ENCODE measurements at places on chromosomes 2 and 18. TPM values are rescaled to one million over a fixed set of nuclear protein-coding genes. Genes with fewer than 3 reads are reported as not detected.

DNA sequence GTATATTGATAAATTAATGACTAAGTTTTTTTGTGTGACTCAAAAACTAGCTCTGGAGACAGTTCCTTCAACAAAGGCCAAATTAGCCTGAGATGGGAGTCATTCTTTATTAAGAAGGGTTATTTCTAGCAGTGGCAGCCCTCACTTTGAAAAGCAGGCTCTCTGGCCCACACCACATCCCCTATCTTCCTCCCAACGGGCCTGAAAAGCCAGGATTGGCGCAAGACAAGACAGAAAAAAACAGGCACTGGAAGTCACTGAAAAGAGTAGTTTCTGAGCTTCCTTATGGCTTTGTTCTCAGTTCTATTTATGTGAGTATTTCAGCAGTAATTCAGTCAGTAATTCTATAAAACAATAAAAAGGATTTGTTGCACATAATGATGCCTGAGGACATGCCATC is 149.0 kb downstream of the LAMA3 start:
- no peak for DNase-seq
- no peak overlapping the region for H3K4me3 ChIP-seq
- H3K36me3 ChIP-seq, result no peaks in the 10 kb centered on the region
- no peak overlapping the region for H3K27ac ChIP-seq
- no peaks in the 10 kb centered on the region for H3K4me1 ChIP-seq
- no peaks in the 10 kb centered on the region for H3K27me3 ChIP-seq

RNF152 gene
- 1.0 TPM for total RNA-seq

- no peak overlapping the region for H3K27ac ChIP-seq
- no peak overlapping the region for H3K4me3 ChIP-seq
Measured at GRCh38 chr2:16429431-16430145, 236.0 kb downstream of the CYRIA start.

DNA sequence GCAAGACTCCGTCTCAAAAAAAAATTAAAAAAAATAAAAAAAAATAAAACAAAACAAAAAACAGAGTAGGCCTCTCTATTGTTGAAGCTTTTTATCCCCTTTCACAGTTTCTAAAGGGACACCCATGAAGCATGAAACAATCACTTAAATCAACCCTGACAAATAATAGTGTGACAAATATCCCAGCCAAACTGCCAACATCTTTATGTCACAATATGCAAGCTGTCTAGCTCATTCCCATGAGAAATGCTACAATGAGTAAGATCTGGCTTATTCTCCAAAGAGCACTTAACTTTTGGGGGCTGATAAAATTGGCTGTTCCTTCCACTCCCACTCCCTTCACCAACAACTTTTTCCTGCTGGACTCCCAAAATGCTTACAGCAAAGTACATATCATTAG is 21.7 kb upstream of the ABCA12 start:
- DNase-seq, result no peak
- no peaks in the 10 kb centered on the region for H3K27me3 ChIP-seq
- no peaks in the 10 kb centered on the region for H3K36me3 ChIP-seq
- H3K4me1 ChIP-seq, result no peaks in the 10 kb centered on the region

VWA3B gene
- not detected for total RNA-seq

GRCh38 chr2:85151026-85151425 is 17.8 kb downstream of the TCF7L1 start:
- no peaks in the 10 kb centered on the region for H3K36me3 ChIP-seq
- no peak overlapping the region for H3K27ac ChIP-seq
- no peak overlapping the region for H3K4me3 ChIP-seq

GRCh38 chr2:71306762-71307161 is 24.8 kb upstream of the ZNF638 start:
- DNase-seq, result no peak
- no peaks in the 10 kb centered on the region for H3K36me3 ChIP-seq
- H3K27ac ChIP-seq, result no peak overlapping the region
- no peaks in the 10 kb centered on the region for H3K4me1 ChIP-seq
- H3K4me3 ChIP-seq, result no peak overlapping the region

DNA sequence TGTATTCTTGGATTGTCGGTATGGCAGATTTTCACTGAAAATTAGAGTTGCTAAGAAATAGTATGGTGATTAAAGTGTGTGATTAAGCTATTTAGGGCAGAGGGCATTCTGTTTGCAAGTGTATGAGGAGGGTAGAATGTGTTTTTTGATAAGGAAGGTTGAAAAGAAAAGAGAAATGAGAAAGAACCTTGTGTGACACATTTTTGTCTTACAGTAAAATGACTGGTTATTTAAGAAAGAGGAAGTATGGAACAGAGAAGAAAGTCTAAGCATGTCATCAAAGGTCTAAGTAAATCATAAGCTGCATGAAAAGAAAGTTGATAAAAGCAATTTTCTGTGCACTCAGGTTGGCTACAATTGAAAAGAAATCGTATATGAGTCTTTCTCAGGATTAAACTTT is 5.2 kb upstream of the RSAD2 start:
- H3K4me3 ChIP-seq, result no peak overlapping the region
- no peak for DNase-seq
- H3K36me3 ChIP-seq, result no peaks in the 10 kb centered on the region
- no peaks in the 10 kb centered on the region for H3K27me3 ChIP-seq

- H3K27me3 ChIP-seq, result no peaks in the 10 kb centered on the region
- DNase-seq, result no peak
- no peaks in the 10 kb centered on the region for H3K36me3 ChIP-seq
- no peak overlapping the region for H3K4me3 ChIP-seq
- no peaks in the 10 kb centered on the region for H3K4me1 ChIP-seq
Measured at GRCh38 chr2:191304939-191305875, 60.0 kb downstream of the MYO1B start.

GRCh38 chr18:36419188-36419899 is 121.8 kb downstream of the FHOD3 start:
- no peak for DNase-seq
- H3K27ac ChIP-seq, result no peak overlapping the region
- no peaks in the 10 kb centered on the region for H3K4me1 ChIP-seq
- H3K4me3 ChIP-seq, result no peak overlapping the region

MAB21L4 gene
- total RNA-seq, result not detected

DNA sequence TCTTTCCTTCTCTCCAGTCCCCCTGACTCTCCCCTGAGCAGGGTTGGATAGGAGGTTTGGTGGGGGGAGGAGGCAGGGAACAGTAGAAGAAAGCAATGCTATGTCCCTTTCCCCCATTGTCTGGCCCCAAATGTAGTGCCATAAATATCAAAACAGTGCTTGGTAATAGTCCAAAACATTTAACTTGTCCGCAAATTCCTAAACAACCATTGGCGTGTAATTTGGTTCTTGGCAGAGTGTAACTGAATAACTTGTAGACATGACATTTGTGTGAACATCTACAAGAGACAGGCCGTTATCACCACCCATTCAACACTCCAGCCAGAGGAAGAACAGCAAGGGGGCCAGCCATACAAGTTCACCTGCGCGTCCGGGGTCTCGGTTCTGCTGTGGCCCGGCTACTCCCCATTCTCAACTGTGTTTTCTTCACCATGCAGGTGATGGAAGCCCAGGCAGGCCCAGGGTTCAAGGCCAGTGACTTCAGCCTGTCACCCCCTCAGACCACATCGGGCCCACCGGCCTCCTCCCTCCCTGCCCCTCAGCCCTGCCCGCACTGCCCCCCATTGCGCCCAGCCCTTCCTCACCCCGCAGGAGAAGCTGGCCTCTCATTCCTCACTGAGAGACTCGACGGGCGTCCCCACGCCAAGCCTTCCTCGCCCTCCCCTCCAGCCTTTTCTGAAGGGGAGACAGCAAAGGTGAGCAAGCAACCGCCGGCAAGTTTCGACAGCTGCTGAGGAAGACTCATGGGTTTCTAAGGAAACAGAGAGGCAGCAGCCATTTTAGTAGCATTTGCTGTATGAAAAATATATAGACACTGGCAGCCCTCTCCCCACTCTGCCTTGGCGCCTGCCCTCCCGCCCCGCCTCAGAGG is 699 bp upstream of the RAPGEF4 start:
- no peak overlapping the region for H3K27ac ChIP-seq
- peaks cover 33% of the 10 kb centered on the region for H3K27me3 ChIP-seq
- peak overlapping the region; percentile 16 for H3K4me3 ChIP-seq
- peaks cover 9% of the 10 kb centered on the region for H3K4me1 ChIP-seq
- DNase-seq, result no peak

GRCh38 chr2:7012141-7012764 is 95.0 kb downstream of the RNF144A start:
- no peaks in the 10 kb centered on the region for H3K27me3 ChIP-seq

GRCh38 chr18:62585274-62586150 is 62.7 kb downstream of the ZCCHC2 start:
- H3K36me3 ChIP-seq, result no peaks in the 10 kb centered on the region
- H3K27me3 ChIP-seq, result no peaks in the 10 kb centered on the region
- no peak for DNase-seq
- H3K4me3 ChIP-seq, result peak overlapping the region; percentile 12

- no peak overlapping the region for H3K4me3 ChIP-seq
- H3K4me1 ChIP-seq, result no peaks in the 10 kb centered on the region
- no peaks in the 10 kb centered on the region for H3K27me3 ChIP-seq
- DNase-seq, result no peak
- no peaks in the 10 kb centered on the region for H3K36me3 ChIP-seq
- no peak overlapping the region for H3K27ac ChIP-seq
Measured at GRCh38 chr2:11907190-11907589, 160.8 kb downstream of the LPIN1 start.

DNA sequence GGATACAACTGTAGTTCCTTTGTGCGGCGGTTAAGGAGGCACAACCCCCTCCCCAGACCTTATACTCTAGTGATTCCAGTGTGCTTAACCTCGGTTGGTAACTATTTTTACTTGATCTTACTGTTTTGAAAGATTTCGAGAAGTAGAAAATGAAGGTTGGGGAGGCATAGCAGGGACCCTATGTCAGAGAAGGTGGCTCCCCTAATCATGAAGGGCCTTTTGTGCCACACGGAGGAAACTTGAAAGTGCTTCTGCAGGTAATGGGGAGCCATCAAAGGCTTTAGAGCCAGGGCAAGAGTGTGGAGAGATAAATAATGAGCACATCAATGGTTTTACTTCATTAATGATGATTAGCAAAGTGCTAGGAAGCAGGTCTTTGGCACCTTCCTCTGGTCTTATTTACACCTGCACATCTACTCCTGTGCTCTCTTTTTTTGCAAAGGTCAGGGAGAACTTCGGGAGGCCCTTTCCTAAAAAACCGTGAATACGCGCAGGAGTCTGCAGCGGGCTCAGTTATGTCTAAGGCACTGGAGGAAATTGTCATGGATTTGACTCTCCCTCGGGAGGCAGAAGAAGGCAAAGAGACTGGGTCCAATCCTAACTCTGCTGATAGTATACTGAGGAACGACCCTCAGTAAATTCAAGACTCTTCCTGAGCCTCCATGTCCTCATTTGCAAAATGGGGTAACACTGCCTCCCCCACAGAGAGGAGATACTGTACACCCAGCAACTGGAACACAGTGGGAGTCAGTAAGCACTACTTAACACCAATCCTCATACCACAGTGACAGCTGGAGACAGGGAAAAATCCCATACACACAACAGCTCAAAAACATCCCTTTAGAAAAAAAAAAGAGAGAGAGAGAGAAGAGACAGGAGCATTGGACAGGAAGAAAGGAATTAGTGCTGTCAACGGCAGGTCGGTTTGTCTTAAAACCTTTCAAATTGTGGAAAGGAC is 81.6 kb downstream of the DDX1 start:
- H3K36me3 ChIP-seq, result no peaks in the 10 kb centered on the region
- H3K27ac ChIP-seq, result no peak overlapping the region
- H3K27me3 ChIP-seq, result peaks cover 6% of the 10 kb centered on the region
- no peak overlapping the region for H3K4me3 ChIP-seq
- no peaks in the 10 kb centered on the region for H3K4me1 ChIP-seq
- DNase-seq, result no peak

CCL20 gene
- total RNA-seq, result 1.5 TPM

- H3K36me3 ChIP-seq, result no peaks in the 10 kb centered on the region
- no peaks in the 10 kb centered on the region for H3K27me3 ChIP-seq
- no peaks in the 10 kb centered on the region for H3K4me1 ChIP-seq
- no peak overlapping the region for H3K27ac ChIP-seq
Measured at GRCh38 chr2:28216331-28216730, 176.3 kb upstream of the FOSL2 start.

DNA sequence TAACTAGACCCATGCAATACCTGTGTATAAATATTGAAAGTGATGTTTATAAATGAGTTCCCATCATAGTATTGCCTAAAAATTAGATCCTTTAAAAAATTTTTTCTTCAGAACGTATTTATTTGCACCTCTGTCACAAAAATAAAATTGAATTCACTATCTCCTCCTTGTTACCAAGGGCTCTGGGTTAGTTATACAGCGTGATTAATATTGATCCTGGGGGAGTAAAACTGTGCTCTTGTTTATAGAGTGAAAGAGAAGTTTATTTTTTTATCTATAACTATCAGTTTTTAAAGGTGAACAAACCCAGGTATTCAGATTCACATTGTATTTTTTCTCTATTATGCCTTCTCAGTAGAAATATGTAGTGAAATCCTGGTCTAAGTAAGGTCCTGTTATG is 458.5 kb downstream of the CPS1 start:
- H3K4me1 ChIP-seq, result no peaks in the 10 kb centered on the region
- H3K27ac ChIP-seq, result no peak overlapping the region
- DNase-seq, result no peak
- H3K4me3 ChIP-seq, result no peak overlapping the region
- H3K36me3 ChIP-seq, result no peaks in the 10 kb centered on the region

INPP4A gene
- total RNA-seq, result 86.4 TPM

DNA sequence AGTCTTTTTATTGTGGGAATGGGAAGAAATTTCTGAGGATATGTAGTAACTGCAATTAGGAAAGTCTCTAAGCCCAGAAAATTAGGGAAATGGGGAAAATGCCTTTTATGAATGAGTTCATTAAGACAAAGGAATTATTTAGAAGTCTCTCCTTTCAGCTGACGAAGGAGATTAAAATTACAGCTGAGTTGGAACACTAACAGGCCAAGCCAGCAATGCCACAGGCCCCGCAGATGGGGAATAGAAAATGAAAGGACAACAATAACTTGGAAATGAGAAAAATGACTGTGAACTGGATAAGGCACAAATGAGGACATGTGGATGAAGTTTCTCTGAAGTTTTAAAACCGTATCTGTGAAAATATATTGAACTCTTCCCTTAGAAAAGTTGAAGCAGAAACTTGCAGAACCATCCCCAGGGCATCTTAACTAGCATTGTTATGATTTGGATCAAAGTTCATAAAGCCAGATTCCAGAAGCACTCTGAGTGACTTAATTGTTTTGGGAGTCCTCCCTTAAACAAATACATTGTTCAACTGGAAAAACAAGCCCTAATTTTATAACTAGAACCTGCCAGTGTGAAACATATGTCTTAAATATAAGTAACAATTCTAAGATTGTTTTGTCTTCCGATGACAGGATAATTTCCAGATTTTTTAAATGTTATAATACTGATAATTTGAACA is 51.3 kb downstream of the C2orf76 start:
- H3K36me3 ChIP-seq, result no peaks in the 10 kb centered on the region
- H3K27me3 ChIP-seq, result no peaks in the 10 kb centered on the region
- no peak overlapping the region for H3K4me3 ChIP-seq
- DNase-seq, result no peak

PRKAG3 gene
- total RNA-seq, result not detected

GRCh38 chr18:37254236-37254754 is 311.3 kb downstream of the CELF4 start:
- no peak for DNase-seq
- H3K4me1 ChIP-seq, result no peaks in the 10 kb centered on the region
- H3K27me3 ChIP-seq, result peaks cover 47% of the 10 kb centered on the region
- no peaks in the 10 kb centered on the region for H3K36me3 ChIP-seq

- no peak overlapping the region for H3K27ac ChIP-seq
- no peaks in the 10 kb centered on the region for H3K36me3 ChIP-seq
- DNase-seq, result no peak
Measured at GRCh38 chr2:12617366-12617765, 99.4 kb upstream of the TRIB2 start.

NAPG gene
- 27.3 TPM for total RNA-seq

HTR2B gene
- total RNA-seq, result not detected

TXNDC2 gene
- not detected for total RNA-seq

BUB1 gene
- 3.5 TPM for total RNA-seq
